ENCODE measurements at places on chromosomes 2 and 18.

DNA sequence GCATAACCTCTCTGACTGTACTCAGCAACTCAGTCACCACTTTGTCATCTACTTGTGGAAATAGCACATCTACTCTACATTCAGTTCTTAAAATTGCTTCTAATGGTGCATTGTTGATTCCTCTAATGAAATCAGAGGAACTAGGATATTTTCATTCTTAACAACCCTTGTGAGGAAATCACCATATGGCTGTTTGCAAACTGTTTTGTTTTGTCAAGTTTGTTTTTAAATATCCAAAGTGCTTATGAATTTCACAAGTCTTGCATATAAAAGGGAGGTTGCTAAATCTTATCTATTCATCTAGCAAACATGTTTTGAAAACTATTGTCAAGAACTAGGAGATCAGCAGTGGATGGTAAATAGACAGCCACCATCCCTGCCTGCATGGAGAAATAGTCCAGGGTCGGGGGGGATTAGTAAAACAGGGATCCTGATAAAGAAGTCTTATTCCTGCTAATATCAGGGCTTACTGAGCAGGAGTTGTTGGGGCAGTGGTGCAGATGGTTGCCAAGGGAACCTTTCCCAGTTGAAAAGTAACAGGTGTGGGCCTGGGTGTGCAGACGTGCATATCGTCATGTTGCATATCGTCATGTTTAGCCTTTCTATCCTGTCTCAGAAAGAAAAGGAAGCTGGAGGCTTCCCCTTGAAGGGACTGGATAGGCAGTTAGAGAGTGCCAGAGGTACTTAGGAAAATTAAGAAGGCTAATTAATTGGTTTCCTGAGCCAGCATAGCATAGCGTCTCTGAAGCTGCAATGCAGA, 7.5 kb upstream of the MYO3B start:
- ATAC-seq = no peak

GRCh38 chr2:84055816-84056215, 403.3 kb downstream of the SUCLG1 start:
- no peak for ATAC-seq

DNA sequence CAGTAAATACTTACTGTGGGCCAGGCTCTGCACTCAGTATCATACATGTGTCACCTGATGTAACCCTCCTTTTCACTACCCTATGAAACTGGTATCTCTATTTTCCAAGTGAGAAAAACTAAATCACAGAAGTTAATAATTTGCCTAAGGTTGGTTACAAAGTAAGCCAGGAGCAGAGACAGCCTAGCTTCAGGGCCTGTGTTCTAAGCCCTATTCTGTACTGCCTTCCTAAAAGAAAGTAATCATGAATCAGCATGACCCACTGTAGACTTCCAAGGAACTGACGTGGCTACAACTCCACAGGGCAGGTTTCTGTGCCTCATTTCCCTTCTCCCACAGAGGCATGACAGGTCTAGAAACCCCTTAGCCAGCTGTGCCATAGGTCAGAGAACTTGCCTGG, 14.3 kb downstream of the ZNF142 start:
- ATAC-seq = no peak

DNA sequence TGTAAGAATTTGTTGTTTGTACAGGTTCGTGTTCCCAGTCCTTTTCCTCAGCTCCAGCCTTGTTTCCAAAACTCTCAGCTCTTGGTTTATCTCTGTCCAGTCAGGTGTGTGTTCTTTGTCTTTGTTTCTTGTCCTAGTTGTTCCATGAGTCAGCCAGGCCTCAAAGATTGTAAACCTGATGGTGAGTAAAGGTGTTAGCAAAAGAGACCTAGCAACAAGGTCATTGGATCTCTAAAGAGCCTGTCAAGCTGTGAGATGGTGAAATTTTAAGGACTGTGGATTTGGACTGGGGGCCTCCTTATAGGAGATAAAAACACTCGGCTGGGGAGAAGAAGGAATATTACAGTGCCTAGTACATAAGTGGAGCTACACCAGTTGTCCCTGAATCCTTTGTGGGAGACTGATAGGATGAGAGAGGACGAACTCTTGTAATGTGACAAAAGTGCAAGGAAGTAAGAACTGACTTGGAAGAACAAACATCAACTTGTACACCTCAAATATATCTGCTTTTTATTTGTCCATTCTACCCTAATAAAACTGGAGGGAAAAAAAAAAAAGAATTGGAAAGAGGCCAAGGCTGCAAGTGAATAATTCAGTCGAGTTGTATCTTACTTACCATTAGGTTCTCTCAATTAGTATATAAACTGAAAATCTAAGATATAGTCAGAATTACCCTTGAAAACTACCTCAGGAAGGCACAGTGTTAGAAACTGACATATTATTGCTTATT, 37.2 kb downstream of the ITGA6 start:
- ATAC-seq = no peak

- no peak for ATAC-seq
Observed at GRCh38 chr2:223057569-223057968, 5.6 kb downstream of the KCNE4 start.

GRCh38 chr2:143679617-143680016, 550.4 kb downstream of the ARHGAP15 start:
- no peak for ATAC-seq

DNA sequence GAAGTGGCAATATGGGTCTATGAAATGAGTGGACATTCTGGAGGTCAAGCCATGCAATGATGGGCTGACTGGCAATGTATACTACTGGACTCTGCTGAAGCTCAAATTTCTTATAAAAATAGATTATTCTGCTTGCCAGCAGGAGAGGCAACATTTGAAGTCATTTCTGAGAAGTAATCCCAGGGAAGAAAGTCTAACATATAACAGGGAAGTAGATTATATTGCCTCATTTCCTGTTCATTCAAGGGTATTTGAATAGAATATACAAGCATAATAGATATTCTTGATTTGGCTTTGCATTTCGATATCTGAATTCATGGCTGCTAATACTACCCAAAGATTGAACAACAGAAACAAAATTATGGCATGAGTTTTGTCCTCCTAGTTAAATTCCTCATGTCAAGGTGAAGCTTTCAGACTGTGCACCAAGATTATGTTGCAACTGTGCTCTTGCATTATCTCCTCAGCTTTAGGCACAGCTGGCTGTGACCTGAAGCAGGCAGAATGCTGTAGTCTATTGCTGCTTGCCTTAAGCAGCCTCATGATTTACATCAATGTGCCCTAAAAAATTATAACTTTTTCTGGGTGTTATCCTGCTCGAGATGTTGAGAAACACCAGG, 13.3 kb upstream of the TMX3 start:
- ATAC-seq = no peak

- ATAC-seq = peak; percentile 73
Observed at GRCh38 chr2:7007846-7008741, 90.9 kb downstream of the RNF144A start.

DNA sequence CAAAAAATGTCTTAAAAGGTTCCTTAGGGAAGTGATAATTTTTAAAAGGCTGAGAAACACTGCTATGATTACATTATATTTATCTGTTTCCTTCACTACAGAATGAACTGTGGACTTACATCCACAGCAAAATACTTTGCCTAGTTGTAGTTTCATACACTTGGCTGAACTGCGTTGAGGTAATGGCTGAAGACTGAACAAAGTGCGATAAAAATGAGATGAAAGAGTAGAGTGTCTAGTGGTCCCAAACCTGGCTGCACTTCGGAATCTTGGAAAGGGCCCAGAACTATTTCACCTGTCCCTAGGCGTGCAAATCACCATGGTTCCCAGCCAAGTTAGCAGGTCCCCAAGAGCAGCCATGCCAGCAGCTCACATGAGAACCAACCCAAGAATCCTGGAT, 18.2 kb upstream of the IHH start:
- ATAC-seq = no peak

GRCh38 chr2:157897106-157897971, 21.2 kb upstream of the ACVR1 start:
- no peak for ATAC-seq

GRCh38 chr2:233928594-233929351, 11.6 kb downstream of the TRPM8 start:
- no peak for ATAC-seq

DNA sequence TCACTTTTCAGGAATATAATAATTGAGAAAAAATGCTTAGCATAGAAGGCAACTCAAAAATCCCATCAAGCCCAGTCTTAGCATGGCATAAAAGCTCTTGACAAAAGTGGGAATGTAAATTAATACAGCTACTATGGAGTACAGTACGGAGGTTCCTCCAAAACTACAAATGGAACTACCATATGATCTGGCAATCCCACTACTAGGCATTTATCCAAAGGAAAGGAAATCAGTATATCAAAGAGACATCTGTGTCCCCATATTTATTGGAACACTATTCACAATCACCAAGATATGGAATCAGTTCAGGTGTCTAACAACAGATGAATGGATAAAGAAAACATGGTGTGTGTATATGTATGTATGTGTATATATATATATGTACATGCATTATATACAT, 28.8 kb downstream of the ITGAV start:
- no peak for ATAC-seq

DNA sequence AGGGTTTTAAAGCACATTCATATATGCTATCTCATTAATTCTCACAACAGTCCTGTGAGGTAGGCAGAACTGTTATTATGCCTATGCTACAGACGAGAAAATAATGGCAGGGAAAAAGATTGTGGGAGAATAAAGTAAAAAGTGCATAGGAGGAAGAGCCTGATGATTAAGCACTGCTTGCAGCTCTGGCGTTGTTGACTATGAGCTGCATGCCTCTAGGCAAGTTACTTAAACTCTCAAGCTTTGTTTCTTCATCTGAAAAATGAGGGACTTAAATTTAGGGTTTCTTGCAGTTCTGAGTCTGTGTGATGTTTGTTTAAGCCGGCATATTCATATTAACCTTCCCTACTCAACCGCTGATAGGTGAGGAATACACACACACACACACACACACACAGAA, 51.6 kb upstream of the RAPH1 start:
- no peak for ATAC-seq

- ATAC-seq = no peak
Observed at GRCh38 chr2:204973616-204974015, 428.3 kb downstream of the PARD3B start.

All from gastroesophageal sphincter (tissue), 4 donors.